ENCODE measurements at places on chromosomes 5 and 9.
A peak's percentile ranks its signal among the peaks of the same experiment; 100 is the strongest.

GRCh38 chr9:99807276-99807852, 14.3 kb upstream of the NR4A3 start:
- peak; percentile 62 for DNase-seq

GRCh38 chr5:139131921-139132432, 66.2 kb downstream of the SIL1 start:
- DNase-seq, result no peak

DNA sequence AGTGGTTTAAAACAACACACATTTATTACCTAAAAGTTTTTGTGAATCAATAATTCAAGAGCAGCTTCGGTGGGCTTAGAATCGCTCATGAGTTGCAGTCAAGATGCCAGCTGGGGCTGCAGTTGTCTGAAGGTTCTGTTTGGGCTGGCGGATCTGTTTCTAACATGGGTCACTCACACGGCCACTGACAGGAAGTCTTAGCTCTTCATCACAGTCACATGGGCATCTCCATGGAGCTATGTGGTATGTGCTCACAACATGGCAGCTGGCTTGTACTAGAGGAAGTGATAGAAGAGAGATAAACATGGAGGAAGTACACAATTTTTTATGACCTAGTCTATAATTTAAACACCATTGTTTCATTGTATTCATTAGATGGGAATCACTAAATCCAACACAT, 11.2 kb downstream of the KLHL9 start:
- DNase-seq, result no peak

- DNase-seq, result peak; percentile 76
Observed at GRCh38 chr5:159515909-159516415, 185.7 kb upstream of the IL12B start.

DNA sequence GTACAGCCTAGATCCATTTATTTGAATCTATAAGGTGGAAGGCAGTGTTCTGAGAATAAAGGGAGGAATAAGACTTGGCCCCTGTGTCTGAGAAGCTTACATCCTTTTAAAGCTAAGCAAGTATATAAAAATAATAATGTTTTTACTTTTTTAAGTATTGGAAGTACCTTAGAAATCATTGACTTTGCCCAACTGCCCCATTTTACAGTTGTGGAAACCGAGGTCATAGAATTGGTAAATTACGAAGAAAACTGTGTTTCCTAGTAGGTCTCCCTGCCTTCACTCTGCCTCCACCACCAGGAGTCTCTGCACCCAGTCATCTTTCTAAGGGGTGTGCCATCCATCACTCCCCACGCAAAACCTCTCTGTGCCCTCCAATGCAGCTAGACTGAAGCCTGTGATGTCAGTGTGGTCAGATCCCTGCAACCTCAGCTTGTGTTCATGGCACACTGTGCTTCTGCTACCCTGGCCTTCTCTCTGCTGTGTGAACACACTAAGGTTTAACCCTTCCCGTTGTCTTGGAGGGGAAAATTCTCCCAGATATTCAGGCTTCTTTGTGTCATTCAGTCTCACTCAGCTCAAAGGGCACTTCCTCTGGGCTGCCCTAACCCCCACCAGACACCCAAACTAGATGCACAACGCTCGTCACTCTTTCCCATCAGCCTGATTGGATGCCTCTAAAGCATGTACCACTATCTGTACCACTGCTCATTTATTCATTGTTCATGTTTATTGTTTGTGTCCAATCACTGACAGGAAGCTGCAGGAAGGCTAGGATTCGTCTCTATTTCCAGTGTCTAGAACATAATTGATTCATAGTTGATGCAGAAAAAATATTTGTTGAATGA, 18.2 kb downstream of the ADRB2 start:
- DNase-seq, result no peak

- DNase-seq, result no peak
Observed at GRCh38 chr9:26125693-26126092, 447.4 kb upstream of the TUSC1 start.

GRCh38 chr9:87236546-87236945, 261.1 kb upstream of the DAPK1 start:
- no peak for DNase-seq

- no peak for DNase-seq
Observed at GRCh38 chr5:35050541-35051126, 2.9 kb upstream of the AGXT2 start.

DNA sequence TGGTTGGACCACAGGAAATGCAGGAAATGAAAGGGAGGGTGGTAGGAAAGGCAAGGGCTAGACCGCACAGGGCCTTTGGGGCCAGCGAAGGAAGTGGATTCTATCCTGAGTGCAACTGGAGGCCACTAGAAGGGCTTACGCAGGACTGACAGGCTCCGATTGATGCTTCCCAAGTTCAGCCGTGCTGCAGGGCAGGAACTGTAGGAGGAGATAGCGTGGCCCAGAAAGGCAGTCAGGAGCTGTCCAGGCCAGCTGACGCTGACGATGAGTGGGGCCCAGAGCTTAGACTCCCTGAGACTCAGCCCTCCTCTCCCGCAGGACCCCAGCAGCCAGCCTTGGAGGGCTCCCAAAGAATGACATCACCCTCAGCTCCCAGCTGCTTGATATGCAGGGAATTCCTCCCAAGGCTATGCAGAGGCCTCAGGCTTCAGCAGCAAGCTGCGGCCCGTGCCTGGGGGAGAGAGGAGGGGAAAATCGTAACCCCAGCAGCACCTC, 48.8 kb downstream of the KCNIP1 start:
- DNase-seq, result no peak

- DNase-seq, result no peak
Observed at GRCh38 chr9:120768886-120769285, 24.3 kb downstream of the FBXW2 start.

GRCh38 chr5:122412966-122413365, 100.9 kb downstream of the SNCAIP start:
- no peak for DNase-seq

- no peak for DNase-seq
Observed at GRCh38 chr9:133880136-133880535, 112.0 kb downstream of the VAV2 start.

GRCh38 chr5:76582230-76583162, 40.7 kb downstream of the F2RL2 start:
- DNase-seq, result peak; percentile 47

GRCh38 chr5:41856644-41857491, 13.4 kb downstream of the OXCT1 start:
- peak; percentile 86 for DNase-seq

DNA sequence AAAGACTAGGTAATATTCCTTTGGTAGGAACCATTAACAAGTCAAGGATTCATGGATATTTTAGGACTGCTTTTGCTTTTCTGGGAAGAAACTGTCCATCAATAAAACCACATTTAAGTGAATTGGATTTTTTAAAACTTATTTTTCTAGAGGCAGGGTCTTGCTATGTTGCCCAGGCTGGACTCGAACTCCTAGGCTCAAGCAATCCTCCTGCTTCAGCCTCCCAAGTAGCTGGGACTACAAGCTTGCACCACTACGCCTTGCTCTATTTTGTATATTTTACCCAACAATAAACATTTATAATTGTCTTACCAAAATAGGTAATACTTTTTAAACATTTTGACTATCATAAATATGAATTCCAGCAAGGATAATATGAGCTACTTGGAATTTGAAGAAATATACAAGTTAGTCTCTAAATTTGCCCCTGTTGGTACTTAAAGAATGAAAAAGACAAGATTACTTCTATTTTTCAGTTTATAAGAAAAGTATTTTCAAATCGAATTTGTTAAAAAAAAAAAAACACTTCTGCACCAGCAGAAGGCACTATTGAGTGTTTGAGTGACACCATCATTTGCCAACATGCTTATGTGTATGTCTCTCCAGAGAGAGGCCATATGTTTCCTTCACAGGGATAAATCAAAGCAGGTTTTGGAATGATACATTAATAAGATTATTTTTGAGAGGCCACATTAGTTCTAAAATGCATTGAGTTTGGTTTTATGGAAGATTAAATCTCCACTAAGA, 60.0 kb upstream of the CARTPT start:
- DNase-seq, result no peak

GRCh38 chr9:133690081-133690561, 48.0 kb downstream of the SARDH start:
- no peak for DNase-seq

GRCh38 chr5:15757619-15758018, 257.6 kb downstream of the FBXL7 start:
- no peak for DNase-seq

- DNase-seq, result no peak
Observed at GRCh38 chr5:98128271-98128670, 645.2 kb upstream of the RGMB start.

GRCh38 chr9:114470121-114470520, 35.2 kb downstream of the WHRN start:
- no peak for DNase-seq

DNA sequence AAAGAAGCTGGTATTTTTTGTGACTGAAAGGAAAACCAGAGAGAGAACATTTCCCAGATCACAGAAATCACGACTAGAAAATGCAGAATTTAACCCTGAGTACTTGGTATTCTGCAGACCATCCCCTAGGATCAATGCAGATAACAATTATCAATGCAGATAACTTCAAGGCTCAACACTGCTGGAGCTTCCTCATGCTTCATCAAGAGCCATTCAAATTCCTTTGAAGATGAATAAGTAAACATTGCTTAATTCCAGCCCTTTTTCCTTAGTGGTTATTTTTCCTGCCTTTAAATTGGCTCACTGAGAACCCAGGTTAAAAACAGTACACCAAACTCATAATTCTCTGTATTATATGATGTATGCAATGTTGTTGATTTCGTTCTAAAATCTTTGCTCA, 370.1 kb upstream of the TLE4 start:
- DNase-seq, result no peak

DNA sequence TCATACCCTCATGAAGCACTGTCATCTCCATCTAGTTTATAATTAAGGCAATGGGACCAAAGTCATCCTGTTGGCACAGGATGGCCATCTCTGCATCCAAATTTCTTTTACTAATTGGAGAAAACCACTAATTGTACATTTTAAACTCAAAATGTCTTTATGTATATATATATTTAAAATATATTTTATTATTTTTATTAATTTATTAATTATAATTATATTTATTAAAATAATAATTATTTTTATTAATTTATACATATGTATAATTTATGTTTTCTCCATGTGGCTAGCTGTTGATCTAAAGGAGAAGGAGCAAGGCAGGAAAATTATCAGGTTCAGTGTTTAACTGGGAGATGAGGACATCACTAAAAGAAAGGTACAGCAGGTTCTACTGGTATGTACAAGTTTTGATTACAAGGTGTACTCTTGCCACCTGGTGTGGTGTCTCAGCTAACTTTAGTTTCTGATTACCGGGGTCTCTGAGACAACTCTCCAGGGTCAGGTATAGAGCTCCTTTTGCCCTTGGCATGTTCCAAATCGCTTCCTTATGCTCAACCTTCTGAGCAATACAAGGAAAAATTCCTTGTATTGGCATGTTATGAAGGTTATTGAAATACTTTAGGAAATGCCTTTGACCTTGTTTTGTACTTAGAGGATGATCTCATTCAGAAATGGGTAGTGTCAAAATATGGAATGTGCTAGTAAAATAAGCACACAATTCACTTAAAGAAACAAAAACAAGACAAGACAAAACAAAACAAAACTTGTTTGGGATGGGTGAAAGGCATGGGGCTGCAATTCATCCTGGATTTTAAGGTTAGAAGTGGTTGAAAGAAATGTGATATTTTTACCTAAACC, 79.6 kb downstream of the GHR start:
- no peak for DNase-seq

DNA sequence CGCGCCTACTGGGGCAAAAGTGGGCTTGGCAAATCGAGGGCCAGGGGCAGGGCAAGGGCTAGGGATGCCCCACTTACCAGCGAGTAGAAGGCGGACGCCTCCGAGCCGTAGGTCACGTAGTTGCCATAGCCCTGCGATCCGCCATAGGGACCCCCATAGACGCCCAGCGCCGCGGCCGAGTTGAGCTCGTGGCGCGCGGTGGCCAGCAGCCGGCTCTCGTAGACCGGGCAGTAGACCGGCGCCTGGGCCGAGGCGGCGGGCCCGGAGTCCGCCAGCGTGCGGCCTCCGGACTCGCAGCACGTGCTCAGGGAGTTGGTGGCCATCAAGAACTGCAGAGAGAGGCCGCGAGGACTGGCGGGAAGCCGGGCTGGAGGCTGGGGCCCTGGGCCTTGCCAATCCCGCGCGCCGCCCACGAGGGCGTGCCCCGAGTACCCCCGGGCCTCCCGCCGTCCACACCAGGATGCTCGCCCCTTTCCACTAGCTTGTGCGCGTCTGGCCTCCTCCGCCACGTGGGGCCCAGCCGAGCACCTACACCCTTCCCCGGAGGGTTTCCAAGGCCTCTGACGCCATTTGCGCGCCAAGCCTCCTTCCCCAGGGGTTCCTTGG, 891 bp downstream of the IRX4 start:
- DNase-seq, result no peak

- DNase-seq, result no peak
Observed at GRCh38 chr9:127776195-127776923, 2.1 kb downstream of the SH2D3C start.

DNA sequence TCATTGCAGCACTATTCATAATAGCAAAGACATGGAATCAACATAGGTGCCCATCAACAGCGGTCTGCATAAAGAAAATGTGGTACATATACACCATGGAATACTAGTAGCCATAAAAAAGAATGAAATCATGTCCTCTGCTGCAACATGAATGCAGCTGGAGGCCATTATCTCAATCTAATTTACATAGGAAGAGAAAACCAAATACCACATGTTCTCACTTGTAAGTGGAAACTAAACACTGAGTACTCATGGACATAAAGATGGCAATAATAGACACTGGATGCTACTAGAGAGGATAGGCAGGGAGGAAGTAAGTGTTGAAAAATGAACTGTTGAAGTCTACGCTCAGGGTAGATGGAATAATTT, 203.9 kb upstream of the CDH9 start:
- DNase-seq, result no peak

- DNase-seq, result no peak
Observed at GRCh38 chr9:135901826-135902225, 5.5 kb downstream of the CAMSAP1 start.

- DNase-seq, result no peak
Observed at GRCh38 chr5:136285096-136285855, 80.1 kb downstream of the TRPC7 start.

- no peak for DNase-seq
Observed at GRCh38 chr5:27778121-27778520, 739.7 kb upstream of the CDH9 start.

All from hematopoietic multipotent progenitor cell treated with erythropoietin and hydrocortisone succinate and interleukin-3 and kit ligand, for 17 days (in vitro differentiated cells).